ENCODE measurements at places on chromosomes 3 and 15.

GRCh38 chr3:113169891-113170452 is 41.4 kb upstream of the BOC start:
- no peak for DNase-seq

DNA sequence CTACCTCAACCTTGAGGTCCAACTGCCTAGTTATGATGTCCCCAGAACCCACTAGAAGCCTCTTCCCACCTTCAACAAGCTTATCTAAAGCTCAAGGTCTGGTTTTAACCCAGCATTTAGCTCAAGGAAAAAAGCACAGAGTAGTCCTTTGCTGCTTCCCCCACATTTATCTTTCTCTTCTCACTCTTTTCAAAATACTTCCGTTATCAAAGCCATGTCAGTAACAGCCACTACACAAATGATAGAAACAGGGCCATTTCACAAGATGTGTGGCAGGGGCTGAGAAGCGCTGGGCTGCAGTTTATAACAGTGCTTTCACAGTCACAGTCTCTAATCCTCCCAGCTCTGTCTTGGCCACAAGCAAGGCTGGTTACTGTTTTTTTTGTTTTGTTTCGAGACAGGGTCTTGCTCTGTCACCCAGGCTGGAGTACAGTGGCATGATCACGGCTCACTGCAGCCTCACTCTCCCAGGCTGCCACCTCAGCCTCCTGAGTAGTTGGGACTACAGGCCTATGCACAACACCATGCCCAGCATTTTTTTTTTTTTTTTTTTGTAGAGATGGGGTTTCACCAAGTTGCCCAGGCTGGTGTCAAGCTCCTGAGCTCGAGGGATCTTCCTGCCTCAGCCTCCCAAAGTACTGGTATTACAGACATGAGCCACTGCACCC is 218.8 kb downstream of the OSBPL10 start:
- no peak for DNase-seq

DNA sequence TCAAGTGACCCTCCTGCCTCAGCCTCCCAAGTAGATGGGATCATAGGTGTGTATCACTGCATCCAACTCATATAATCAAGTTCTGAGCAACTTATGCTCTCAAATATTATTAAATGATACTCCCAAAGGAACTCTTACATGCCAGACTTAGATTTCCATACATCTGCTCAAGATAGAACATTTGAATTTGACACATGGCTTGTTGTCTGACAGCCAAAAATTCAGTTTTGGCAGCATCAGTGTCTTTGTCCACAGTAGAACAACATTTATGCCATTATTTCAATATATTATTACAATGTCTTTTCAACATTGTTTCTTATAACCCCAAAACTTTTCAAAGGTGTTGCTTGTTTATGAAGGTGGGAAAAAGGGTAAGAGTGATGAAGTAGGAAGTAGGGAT is 116.2 kb downstream of the SUCNR1 start:
- DNase-seq: no peak

GRCh38 chr3:71101014-71101413 is 482.5 kb downstream of the FOXP1 start:
- no peak for DNase-seq

GRCh38 chr3:30470496-30470895 is 135.9 kb upstream of the TGFBR2 start:
- no peak for DNase-seq

DNA sequence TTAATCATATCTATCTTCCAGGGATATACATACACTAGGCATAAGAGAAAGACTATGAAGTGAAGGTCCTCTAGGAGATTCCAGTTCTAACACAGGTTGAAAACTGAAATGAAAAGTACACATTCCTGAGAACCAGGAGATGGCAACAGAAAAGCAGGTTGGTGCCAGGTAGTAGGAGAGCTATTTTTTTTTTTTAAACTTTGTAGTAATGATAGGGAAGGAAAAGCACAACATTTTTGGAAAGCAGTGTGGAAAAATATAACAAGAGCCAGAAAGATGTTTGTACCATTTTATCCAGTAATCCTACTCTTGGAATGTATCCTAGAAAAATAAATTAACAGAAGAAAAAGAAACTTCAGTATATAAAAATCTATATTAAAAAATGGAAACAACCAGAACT is 189.9 kb downstream of the DTWD1 start:
- DNase-seq: no peak

- no peak for DNase-seq
These were observed 2.3 kb upstream of the ANKRD63 start for GRCh38 chr15:40285151-40285550.

DNA sequence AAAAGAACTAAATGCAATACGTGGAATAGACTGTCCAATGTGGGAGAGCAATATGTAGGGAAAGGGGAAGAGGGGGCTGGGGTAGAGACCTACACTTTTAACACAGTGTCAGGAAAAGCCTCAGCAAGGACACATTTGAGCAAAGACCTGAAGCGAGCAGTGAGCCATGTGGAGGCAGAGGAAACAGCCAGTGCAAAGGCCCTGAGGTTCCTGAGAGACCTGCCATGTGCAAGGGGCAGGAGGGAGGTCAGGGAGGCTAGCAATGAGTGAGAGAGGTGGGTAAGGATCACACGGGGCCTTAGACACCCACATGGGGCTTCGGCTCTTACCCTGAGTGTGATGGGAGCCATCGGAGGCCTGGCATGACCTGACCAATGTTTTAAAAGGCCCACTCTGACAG is 181.0 kb downstream of the RAB11A start:
- no peak for DNase-seq

GRCh38 chr3:147038481-147038880 is 367.9 kb downstream of the ZIC4 start:
- no peak for DNase-seq

GRCh38 chr3:121660356-121661171 is at the start of gene HCLS1:
Gene HCLS1 (minus strand): TSS chr3:121660903. CDS start chr3:121658347, 2,556 bp downstream.
- DNase-seq: peak; percentile 50

- DNase-seq: no peak
These were observed 19.4 kb upstream of the MNS1 start for GRCh38 chr15:56484287-56484686.

DNA sequence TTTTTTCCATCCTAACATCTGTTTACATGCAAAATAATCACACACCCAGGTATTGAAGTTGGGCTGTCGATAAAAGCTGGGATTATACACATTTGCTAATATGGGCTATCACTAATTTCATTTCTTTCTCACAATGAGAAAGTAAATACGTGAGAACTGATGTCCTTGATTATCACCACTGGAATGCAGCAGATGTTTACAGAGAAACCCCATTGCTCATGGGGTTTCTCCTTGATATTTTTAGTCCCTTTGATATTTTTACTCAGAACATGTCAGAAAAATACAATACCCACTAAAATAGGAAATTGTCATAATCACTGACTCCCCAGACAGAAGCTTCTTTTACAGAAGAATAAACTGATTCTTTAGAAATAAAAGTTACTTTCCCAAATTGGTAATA is 535.1 kb upstream of the CCDC54 start:
- DNase-seq: no peak

GRCh38 chr15:39219608-39220007 is 361.3 kb upstream of the THBS1 start:
- DNase-seq: no peak

DNA sequence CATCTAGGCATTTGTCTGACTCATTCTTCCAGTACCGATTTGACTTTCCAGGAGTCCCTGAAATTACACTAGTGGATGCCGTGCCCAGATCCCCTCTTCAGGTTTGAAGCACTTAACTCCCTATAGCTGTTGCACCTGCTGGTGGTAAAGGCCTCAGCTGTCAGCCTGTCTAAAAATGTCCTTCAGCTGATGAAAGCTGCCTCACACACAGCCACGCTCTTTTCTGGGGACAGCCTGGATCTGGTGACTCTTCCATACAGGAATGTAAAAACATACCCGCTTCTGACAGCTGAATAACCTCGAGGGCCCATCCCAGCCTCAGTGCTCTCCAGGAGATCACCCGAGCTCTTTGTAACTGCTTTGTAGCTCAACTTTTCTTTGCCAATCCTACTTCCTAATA is 534.1 kb upstream of the GRM7 start:
- DNase-seq: no peak

GRCh38 chr3:193556841-193557240 is 2.1 kb upstream of the ATP13A4 start:
- DNase-seq: no peak

DNA sequence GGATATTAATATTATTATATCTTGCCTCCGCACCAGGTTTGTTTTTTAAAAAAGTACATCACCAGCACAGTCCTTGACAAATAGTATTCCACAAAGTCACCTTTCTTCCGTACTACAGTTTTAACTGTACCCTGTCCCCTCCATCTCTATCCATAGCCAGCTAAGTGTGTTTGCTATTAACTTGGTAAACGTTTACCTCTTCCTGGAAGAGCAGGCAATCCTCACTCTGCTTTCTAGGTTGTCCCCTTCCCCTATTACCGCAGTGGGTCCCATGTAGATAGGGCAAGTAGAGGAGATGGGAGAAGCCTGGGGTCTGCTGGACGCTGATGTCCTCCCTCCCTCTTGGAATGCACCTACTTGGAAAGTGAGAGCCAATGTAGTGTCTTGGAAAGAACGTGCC is 83.9 kb upstream of the ETV5 start:
- no peak for DNase-seq

DNA sequence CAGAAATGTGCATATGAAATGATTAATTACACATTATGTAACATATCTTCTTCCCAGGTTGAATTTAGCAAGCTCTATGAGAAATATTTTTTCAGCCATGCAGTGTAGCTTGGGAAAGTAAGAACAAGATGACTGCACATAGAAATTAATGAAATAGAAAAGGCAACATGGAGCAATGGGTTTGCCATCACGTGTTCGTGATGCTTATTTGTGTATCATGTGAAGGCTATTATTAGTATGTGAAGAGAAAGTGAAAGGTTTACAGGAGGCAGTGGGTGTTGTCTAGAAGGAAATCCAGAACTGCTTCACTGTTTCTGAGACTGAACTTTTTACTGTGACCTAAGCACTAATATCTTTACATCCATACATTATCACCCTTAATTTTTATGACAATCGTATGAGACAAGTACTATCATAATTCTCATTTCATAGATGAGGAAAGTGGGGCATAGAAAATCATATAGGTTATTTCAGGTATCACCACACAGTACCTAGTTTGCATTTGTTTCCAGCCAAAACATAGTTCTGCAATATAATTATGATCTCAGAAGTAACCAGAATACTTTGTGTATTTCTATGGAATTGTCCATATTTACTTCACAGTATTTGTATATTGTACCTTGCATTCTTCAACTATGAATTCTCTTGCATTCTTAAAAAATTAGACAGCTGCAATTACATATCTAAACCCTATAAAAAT is 14.9 kb downstream of the SERPINI1 start:
- DNase-seq: no peak

- no peak for DNase-seq
These were observed 65.4 kb downstream of the SIDT1 start for GRCh38 chr3:113597596-113598354.

- no peak for DNase-seq
These were observed 213.9 kb downstream of the OCA2 start for GRCh38 chr15:27885201-27885600.

- no peak for DNase-seq
These were observed 272.5 kb upstream of the TGFBR2 start for GRCh38 chr3:30333903-30334302.
